ENCODE measurements at places on chromosomes 4 and X.

DNA sequence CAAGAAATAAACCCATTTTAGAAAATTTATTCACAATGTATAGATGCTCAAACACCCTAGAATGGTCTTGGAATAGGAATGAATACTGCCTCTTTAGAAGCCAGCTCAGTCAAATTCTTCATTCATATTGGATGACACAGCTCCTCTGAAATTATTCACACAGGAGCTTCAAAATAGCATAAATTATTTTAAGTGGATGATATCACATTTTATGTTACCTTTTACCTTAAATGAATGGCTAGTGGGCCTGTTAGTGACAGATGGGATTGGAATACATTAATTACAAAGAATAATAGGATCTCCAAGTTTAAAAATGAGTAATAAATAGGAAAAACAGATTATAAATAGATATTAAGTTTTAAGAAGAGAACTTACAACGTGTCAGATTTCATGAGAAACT, 184.4 kb downstream of the GABRB1 start:
- no peak for DNase-seq

DNA sequence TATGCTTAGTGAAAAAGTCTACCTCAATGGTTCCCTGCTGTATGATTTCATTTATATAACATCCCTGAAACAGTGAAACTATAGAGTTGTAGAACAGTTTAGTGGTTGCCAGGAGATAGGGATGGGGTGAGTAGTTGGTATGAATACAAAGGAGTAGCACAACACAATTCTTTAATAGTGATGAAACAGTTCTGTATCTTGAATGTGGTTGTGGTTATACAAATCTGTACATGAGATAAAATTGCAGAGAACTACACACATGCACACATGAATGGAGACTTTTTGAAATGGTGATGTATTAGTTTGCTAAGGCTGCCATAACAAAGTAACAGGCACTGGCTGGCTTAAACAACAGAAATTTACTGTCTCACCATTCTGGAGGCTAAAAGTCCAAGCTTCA, 677.1 kb downstream of the ADGRL3 start:
- no peak for DNase-seq

DNA sequence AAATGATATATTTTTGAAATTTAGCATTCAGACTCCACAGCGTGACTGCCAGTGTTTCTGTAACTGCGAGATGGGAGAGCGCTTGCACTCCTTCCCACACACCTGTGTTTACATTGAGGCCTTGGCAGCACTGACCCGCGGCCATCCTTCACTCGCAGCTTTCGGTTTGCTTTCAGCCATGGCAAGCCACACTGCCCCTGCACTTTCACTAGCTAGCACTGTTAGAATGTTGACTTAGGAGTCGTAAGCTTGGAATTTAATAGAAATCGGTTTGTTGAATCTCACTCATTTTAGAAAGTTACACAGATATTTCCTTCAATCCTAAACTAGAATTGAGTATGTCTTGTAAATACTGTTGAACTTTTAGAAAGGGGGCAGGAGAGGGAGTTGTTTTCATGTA, 136.2 kb downstream of the CFAP299 start:
- no peak for DNase-seq

DNA sequence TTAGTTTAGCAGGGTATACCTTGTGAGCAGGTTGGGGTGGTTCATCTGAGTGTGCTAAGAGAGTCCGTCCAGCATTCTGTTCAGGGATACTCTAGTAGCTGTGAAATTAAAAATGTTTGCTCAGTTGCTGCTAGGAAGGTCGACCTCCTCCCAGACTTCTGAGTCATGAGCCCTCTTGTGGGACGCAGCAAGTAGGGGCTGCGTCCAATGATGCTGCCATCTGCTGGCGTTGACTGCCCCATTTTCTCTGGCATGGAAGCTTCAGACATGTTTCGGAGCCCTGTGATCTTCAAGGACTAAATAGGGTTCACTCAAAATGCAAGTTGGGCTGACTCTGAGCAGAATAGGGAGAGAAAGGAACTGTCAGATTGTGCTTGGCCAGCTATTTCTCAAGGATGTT, 201.0 kb upstream of the ARSJ start:
- no peak for DNase-seq

- no peak for DNase-seq
These were observed 17.6 kb downstream of the NFKB1 start for GRCh38 chr4:102518703-102519131.

- no peak for DNase-seq
These were observed 10.0 kb upstream of the MTM1 start for GRCh38 chrX:150558424-150558823.

DNA sequence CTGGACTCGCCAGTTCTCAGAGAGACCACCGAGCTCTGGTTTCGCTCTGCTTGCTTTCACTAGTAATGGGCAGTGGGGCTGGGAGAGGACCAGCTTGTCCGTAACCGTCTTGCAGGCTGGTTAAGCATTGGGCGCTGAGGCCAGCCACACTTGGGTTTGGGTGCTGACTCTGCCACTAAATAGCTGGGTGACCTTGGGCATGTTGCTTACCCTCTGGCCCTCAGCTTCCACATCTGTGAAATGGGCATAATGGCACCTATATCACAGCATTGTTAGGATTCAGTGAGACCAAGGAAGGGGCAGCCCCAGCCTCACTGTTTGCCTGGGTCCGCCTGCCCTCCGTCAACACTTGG, 43.5 kb downstream of the EVC start:
- DNase-seq: no peak

DNA sequence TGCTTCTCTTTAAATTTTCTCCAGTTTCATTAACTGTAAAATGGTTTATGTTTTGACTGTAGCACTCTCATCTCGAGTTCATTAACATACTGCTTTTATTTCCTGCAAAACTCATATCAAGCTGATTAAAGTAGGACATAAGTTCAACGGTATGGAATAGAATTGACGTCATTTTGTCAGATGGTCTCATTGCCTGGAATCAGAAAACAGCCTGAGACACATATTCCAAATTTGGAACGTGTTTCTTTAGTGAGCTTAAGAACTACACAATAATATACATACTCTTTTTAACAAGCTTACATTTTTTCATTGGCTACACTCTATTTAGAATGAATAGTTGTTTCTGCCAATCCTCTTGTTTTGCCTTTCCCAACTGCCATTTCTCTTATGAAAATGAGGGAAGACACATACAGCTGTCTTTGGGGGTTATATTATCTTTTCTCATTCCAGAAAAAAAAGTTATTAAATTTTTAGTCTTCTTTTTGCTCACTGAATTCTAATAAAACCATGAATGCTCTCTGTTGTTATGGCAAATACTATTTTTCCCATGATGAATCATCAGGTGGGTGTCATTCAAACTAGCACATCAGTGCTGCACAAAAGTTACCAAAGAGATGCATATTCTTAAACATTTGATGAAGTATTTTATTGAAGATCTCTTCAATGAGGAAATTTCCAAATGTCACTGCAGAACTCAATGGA, 162.8 kb downstream of the GABRB1 start:
- no peak for DNase-seq

DNA sequence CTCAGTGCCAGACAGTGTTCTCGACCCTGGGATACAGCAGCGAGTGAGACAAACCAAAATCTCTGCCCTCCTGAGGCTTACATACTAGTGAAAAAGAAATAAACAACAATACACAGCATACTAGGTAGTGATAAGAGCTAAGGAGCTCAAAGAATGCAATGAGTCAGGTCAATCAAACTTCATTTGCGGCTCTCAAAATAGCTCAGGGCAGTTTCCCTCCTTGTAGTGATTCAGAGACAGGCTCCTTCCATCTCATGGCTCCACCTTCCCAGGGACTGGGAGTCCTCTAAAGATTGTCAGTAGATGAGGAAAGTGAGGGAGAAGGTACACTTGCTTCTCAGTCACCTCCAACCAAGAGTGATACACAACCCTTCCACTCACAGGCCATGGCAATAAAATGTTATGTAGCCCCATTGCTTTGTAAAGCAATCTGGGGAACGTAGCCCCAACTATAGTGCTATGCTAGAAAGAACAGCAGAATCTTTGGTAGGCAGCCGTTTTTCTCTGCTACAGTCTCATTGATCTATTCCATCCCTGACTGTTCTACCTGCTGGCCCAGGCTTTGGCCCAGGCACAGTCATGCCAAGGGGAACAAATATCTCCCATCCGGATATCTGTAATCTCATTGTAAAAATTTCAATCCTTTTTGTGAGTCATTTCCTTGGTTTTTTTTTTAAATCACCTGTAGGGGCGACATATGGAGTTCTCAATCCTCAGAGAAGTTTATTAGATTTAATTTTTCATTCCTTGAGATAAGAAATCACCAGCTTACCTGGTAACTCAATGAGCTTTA, 183.1 kb upstream of the S100G start:
- no peak for DNase-seq

GRCh38 chr4:182885022-182885737, 32.0 kb downstream of the DCTD start:
- no peak for DNase-seq

DNA sequence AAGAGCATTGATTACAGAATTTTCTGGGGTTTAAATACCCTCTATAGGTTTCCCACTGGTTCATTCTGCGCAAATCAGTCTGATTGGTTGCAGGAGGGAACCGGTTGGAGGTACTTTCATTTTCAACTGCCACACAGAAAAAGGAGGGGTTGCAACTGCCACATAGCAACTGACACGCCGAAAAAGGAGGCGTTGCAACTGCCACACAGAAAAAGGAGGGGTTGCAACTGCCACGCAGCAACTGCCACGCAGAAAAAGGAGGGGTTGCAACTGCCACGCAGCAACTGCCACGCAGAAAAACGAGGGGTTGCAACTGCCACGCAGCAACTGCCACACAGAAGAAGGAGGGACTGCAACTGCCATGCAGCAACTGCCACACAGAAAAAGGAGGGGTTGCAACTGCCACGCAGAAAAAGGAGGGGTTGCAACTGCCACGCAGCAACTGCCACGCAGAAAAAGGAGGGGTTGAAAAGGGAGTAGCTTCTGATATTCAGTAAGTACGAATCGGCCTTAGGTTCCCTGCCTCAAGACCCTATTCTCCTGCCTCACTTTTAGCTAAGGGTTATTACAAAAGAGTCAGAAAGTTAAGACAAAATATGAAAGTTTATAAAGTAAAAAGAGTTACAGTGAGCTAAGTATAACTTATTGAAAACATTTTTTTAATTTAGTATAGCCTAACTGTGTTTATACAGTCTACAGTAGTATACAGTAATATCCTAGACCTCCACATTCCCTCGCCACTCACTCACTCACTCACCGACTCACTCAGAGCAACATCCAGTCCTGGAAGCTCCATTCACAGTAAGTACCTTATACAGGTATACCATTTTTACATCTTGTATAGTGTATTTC, 431.8 kb downstream of the KCTD8 start:
- DNase-seq: no peak

GRCh38 chrX:33138677-33139249, 72.6 kb downstream of the DMD start:
- no peak for DNase-seq

GRCh38 chr4:156609421-156609820, 362.2 kb downstream of the PDGFC start:
- no peak for DNase-seq

DNA sequence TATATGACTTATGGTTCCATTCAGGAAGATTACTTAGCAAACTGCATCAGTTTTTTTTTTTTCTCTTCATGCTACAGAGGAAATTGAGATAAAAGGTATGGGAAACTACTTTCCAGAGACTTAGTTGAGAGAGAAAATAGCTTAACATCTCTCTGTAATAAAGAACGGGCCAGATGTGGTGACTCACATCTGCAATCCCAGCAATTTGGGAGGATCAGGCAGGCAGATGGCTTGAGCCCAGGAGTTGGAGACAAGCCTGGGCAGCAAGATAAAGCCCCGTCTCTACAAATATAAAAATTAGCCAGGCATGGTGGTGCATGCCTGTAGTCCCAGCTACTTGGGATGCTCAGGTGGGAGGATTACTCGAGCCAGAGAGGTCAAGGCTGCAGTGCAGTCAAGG, 271.2 kb upstream of the TENM3 start:
- no peak for DNase-seq

DNA sequence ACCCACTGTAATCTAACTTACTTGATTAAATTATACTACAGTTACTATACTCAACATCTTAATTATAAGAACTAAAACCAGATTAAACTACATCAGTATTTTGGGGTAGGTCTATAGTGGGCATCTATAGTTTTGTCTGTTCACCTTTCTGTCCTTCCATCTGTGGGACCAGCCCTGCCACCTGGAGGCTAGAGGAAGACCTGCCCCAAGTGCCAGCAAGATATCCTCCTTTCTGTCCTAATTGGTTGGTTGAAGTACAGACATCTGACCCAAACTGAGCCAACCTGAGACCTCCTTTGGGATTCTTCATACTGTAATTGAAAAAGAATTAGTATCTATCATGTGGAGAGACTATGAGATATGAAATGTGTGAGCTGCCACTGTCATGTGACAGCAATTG, 172.2 kb upstream of the TLL1 start:
- no peak for DNase-seq
